Stimulated activated naive CD4-positive, alpha-beta T cell (primary cell): ENCODE measurements at places on chromosomes 7 and 10.

DNA sequence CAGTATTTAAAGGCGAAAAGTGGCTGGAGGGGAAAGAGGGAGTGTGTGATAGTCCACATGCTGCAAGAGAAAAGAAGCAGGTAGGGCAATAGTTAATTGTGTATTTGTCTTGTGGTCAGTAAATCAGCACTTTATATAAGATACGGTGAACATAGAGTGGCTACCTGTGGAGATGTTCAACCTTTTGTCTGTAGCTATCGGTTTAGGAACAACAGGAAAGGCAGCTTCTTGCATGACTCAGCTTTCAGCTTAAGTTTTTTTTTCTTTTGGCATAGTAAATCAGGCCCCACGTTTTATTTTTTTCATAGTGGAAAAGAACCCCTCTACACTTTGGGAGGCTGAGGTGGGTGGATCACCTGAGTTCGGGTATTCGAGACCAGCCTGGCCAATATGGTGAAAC lies 14.2 kb upstream of the MTPN start:
- no peak for DNase-seq

GRCh38 chr7:44978511-44979366 lies at the start of gene MYO1G:
Gene MYO1G, minus strand, starts transcription at chr7:44979015. Its CDS starts 54 bp downstream, at chr7:44978961.
- peak; percentile 84 for DNase-seq

DNA sequence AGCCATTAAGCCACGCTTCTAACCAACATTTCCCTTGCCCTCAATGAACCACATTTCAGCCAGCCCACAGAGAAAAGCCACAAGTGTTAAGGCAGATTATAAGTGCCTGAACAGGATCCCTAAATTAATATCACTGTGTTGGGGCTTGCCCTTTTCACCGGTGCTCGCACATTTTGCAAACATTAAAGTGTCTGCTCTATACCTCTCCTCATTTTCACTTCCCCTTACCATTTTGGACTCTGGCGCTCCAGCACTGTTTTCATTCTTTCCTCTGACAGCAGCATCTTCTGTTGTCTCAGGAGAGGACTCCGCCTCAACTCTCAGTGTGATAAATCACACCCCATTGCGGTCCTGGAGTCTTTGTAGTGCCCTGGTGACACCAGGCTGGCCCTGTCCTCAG lies 274.2 kb downstream of the BAMBI start:
- DNase-seq, result no peak

DNA sequence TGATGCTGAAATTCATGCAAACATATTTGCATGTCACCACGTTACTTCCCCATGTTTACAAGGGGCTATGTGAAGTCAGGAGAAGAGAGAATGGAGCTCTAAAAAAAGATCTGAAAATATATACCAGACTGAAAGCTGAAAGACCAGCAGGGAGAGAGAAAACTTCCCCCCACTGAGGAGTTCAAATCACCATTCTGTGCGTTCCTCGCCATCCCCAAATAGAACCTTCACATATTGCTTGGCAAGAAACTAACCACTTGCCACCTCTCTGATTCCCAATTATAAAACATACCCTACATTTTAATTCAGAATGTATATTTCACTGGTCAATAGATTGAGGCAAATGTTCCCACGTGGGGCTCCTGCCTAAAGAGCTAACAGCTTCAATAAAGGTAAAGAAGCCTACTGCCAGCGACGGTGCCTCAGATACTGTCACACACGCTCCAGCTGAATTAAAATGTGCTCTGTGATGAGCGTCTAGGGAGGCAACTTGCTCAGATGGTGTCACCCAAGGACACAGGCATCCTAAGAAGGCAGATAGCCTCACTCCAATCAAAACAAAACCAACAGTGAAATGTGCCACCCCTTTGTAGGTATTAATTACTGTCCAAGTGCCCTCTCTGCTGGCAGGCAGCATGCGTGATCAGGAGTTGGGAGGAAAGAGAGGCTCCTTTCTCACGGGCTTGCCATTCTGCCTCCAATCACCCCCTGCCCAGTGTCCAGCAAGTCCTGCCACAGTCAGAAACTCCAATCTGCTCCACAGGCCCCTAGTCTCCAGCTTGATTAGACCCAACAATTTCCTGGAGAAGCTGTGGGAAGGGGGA lies 298.2 kb downstream of the GRID1 start:
- no peak for DNase-seq

DNA sequence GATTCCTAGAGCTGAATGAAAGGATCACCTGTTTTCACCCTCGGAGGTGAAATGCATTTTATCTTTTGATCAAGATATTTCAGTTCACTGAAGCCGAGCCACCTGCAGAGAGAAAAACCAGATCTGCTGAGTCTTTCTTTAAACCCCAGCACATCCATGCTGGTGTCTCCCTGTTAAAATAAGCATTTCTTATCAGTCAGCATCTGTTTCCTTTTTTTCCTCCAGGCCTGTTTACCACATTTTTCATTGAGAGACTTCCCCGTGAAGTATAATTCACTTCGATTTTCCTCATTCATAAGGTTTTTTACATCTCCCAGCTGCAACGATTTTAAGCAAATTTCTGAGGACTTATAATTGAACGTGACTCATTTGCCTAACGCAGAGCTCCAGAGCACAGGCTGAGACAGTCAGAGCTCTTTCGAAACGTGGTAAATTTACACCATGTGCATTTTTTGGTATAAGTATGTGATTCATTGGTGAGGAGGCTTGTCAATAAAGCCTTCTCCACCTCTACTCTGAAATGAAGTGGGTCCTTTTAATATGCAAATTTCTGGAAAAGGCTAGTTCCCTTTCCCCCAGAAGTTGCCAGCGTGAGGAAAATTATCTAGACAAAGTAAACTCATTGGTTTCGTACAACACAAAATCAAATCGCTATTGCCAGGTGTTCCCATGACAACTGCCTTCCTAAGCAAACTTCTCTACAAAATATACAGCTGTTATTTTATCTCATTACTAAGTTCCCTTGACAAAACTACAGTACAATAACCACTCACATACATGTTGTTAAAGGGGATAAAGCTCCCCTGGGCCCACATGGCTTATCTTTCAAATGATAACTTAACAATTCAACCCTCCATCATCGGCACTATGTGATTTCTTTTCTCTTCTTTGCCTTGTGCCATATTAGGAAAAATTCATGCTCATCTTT lies 374.8 kb upstream of the AKR1E2 start:
- DNase-seq, result no peak
